ENCODE measurements at places on chromosomes 6 and 20.

GRCh38 chr20:53872561-53873229 is 197.7 kb downstream of the BCAS1 start:
- DNase-seq: no peak

- DNase-seq: no peak
Measured at GRCh38 chr6:113694278-113695077, 162.7 kb upstream of the MARCKS start.

DNA sequence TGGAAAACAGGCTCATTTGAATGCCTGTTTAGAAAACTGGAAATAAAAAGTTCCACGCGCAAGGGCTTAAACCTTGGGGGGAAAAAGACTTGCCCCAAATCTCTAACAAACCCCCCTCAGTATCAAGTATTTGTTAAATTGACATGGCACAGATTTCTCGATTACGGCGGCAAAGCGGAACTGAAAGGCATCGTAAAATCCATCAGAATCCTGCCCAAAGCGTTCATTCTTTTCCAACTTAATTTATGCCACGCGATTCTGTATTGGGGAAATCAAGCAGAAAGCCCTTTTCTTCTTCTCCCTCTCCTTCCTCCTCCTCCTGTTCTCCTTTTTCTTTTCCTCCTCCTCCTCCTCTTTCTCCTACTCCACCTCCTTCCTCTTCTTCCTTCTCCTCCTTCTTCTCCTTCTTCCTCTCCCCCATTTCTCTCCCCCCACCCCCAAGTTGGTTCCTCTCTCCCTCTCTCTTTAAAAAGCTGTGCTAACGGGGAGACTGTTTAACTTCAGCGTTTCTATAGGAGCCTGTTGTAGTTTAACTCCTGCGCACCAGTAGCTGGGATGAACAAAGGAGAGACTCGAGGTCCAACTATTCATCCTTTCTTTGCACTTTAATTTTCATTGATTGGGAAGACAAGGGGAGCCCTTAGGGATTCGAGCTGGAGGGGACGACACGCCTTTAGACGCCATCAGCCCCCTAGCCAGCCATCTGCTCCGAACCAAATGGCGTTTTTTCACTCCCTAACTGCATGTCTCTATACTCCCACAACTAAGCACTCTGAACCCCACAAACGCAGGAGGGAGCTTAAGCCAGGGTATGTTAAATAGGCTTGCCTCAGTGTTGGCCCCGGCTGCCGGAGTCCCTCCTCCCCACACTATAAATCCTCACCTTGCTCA is 2.7 kb upstream of the DLL1 start:
- DNase-seq: no peak

DNA sequence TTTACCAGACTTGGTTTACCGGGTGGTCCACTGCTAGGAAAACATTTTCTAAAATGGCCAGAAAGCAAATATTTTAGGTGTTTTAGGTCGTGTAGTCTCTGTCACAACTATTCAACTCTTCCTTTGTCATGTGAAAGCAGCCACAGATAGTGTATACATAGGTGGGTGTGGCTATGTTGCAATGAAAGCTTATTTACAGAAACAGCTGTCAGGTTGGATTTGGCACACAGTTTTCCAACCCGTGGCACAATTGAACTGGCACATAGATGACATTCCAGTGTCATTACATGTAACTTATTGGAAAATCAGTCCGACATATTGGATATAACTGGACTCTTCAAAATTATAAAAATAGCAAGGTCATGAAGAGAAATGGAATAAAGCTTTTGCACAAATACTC is 68.9 kb upstream of the KCNQ5 start:
- peak; percentile 37 for DNase-seq
